ENCODE measurements at places on chromosomes 12 and 14.

DNA sequence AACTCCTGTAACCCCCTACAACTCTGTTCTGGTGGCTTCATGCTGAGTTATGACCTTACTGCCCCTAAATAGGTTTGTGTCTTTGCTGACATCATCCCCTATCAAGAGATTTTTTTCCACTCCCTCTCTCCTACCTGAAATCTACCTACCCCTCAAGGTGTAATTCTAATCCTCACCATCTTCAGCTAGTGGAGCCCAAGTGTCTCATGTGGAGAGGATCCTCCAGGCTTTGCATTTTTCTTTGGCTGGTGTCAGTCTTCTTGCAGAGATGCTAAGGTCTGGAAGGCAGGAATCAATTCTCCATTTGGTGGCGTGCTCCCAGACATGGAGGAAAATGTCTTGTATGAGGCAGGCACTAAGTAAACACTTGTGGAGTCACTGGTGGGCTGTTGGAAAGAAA is 74.8 kb upstream of the PRMT8 start:
- H3K27me3 ChIP-seq: peaks cover 13% of the 10 kb centered on the region
- DNase-seq: no peak
- H3K36me3 ChIP-seq: no peaks in the 10 kb centered on the region

DNA sequence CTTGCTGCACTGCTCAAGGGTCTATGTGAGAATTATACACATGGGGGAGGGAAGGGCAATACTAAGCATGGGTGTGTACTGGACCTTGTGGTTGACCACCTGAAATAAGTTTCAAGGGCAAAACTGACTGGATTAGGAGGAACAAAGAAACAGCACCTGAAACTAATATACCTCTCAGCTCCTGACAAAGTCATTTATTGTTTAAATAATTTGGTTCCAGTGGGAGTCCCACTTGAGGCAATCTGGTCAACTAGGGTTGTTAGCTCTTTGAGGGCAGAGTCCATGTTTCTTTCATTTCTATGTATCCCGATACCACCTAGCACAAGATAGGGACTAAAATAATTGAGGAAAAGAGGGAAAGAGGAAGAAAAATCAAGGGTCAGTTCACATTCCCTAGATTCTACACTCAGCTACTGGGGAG is 45.5 kb downstream of the STXBP6 start:
- no peak overlapping the region for H3K27ac ChIP-seq
- H3K4me3 ChIP-seq: no peak overlapping the region
- H3K27me3 ChIP-seq: peaks cover 7% of the 10 kb centered on the region
- DNase-seq: no peak

DNA sequence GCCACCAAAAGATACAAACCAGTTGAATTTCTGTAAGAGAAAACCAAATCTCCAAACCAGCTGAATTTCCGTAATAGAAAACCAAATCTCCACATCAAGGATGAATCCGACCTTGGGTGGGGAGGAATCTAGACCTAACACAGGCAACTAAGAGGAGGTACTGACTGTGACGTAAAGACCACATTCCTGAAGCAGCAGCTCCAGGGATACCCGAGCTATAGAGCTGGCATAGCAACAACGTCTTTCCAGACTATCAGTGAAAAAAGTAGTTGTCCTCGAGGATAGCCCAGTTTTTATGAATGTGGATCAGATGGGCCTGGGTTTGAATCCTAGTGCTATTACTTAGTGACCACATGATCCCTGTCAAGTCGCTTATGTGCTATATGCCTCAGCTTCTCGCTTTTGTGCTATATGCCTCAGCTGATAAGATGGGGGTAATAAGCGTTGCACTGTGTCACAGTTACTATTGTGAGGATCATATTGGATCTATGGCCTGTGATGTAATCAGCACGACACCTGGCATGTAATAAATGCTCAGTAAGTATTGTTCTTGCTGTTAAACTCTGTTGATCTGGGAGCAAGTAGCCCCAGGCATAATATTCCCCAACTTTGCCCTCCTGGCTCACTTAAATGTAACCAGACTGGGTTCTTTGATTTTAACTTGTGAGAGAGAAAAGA is 113.8 kb downstream of the EGLN3 start:
- no peak overlapping the region for H3K4me3 ChIP-seq
- DNase-seq: no peak
- H3K27me3 ChIP-seq: no peaks in the 10 kb centered on the region
- no peaks in the 10 kb centered on the region for H3K4me1 ChIP-seq
- no peaks in the 10 kb centered on the region for H3K36me3 ChIP-seq

DNA sequence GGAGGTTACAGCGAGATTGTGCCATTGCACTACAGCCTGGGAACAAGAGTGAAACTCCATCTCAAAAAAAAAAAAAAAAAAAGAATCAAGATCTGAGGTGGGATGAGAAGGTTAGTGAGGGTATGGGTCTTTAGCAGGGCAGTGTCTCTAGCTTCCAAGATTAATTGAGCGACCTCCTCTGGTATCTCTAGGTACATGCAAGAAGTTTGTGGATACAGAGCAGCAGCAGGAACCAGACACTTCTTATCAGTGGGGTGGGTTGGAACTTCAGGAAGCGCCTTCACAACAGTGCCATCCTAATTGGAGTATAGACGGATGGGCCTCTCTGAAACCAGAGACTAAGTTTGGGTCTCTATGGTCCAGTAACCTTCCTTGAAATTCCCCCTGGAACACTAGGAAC is 51.9 kb upstream of the CISTR start:
- no peak overlapping the region for H3K27ac ChIP-seq
- DNase-seq: no peak

- peaks cover under 1% of the 10 kb centered on the region for H3K27me3 ChIP-seq
- DNase-seq: no peak
- H3K4me3 ChIP-seq: no peak overlapping the region
- no peaks in the 10 kb centered on the region for H3K4me1 ChIP-seq
- H3K27ac ChIP-seq: no peak overlapping the region
- H3K36me3 ChIP-seq: no peaks in the 10 kb centered on the region
Observed at GRCh38 chr14:20935303-20935984, 19.8 kb upstream of the RNASE2 start.

DNA sequence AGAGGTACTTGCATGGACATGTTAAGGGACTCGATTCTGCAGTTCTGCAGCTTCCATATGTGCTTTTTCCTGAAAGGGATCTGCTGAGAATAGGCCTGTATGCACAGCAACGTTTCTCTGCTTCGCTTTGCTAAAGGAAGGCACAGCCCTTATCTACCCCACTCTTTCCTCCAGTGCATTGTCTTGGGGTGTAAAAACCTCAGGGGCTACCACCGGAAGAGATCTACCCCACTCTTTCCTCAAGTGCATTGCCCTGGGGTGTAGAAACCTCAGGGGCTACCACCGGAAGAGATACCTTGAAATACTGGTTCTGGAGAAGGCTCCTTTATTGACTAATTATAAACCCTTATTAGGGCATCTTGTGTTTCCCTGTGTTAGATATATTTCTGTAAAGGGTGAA is 52.9 kb downstream of the SEL1L start:
- no peak overlapping the region for H3K4me3 ChIP-seq
- peaks cover 41% of the 10 kb centered on the region for H3K36me3 ChIP-seq
- no peaks in the 10 kb centered on the region for H3K27me3 ChIP-seq
- peaks cover 8% of the 10 kb centered on the region for H3K4me1 ChIP-seq
- H3K27ac ChIP-seq: no peak overlapping the region

DNA sequence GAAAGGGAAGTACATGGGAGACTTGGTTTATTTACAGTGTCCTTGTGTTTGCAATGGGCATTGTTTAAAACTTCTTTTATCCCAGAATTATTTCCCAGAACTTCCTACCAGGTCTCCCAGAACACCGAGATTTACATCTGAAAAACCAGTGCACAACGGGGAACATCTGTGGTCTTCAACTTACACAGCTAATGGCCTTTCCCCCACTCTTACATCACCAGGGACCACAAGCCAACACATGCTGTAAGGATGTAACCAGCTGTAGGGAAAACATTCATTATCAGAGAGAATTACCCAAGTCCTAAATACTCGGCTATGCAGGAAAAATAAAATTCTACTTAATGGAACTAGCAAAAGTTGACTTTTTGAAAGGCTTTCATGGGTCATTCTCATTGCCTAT is 267.6 kb downstream of the DUSP6 start:
- no peaks in the 10 kb centered on the region for H3K36me3 ChIP-seq
- DNase-seq: no peak
- peaks cover 5% of the 10 kb centered on the region for H3K27me3 ChIP-seq
- H3K4me3 ChIP-seq: no peak overlapping the region
- no peak overlapping the region for H3K27ac ChIP-seq
- peaks cover 2% of the 10 kb centered on the region for H3K4me1 ChIP-seq

DNA sequence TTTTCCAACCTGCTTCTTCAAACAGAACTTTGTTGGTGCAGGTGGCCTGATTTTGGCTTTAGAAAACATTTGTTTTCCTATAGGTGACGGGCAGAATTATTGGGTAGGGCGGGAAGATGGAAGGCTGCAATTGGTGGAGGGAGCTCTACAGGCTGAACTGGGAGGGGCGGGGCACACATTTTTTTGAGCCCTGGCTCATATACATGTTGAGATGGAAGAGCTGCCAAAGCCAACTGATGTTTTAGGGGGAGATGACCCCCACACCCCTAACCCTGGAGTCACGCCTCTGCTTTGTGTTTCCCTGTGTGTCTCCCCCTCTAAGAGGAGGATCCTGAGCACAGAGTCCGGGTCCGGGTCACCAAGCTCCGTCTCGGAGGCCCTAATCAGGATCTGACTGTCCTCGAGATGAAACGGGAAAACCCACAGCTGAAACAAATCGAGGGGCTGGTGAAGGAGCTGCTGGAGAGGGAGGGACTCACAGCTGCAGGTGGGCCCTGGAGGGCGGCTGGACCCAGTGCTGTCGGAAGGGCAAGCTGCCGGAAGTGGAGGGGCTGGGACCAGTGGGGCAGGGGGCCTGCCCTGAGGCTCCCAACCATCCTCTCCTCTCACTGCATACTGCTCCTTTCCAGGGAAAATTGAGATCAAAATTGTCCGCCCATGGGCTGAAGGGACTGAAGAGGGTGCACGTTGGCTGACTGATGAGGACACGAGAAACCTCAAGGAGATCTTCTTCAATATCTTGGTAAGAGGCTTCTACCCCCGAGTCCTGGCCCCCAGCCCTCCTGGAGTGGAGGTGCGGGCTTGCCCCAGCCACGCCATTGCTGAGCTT is 18.6 kb downstream of the AGAP2 start:
- peaks cover 19% of the 10 kb centered on the region for H3K36me3 ChIP-seq
- H3K4me3 ChIP-seq: no peak overlapping the region
- H3K27ac ChIP-seq: no peak overlapping the region
- no peak for DNase-seq
- no peaks in the 10 kb centered on the region for H3K27me3 ChIP-seq

GRCh38 chr12:122845041-122845864 is 10.0 kb downstream of the HIP1R start:
- H3K36me3 ChIP-seq: no peaks in the 10 kb centered on the region
- H3K27me3 ChIP-seq: no peaks in the 10 kb centered on the region
- H3K4me3 ChIP-seq: no peak overlapping the region
- no peak overlapping the region for H3K27ac ChIP-seq
- H3K4me1 ChIP-seq: peaks cover 10% of the 10 kb centered on the region

DNA sequence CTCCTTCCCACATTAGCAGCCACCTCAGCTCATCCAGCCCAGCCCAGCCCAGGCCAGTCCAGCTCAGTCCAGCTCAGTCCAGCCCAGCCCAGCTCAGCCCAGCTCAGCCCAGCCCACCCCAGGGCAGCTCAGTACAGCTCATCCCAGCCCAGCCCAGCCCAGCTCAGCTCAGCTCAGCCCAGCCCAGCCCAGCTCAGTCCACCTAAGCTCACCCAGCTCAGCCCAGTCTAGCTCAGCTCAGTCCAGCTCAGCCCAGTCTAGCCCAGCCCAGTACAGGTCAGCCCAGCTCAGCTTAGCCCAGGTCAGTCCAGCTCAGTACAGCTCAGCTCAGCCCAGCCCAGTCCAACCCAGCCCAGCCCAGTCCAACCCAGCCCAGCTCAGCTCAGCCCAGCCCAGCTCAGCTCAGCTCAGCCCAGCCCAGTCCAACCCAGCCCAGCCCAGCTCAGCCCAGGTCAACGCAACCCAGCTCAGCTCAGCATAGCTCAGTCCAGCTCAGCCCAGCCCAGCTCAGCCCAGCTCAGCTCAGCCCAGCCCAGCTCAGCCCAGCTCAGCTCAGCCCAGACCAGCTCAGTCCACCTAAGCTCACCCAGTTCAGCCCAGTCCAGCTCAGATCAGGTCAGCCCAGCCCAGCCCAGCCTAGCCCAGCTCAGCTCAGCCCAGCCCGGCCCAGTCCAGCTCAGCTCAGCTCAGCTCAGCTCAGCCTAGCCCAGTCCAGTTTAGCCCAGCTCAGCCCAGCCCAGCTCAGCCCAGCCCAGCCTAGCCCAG is 63.0 kb downstream of the TMEM121 start:
- no peak for DNase-seq
- no peak overlapping the region for H3K27ac ChIP-seq
- no peaks in the 10 kb centered on the region for H3K27me3 ChIP-seq
- peaks cover 1% of the 10 kb centered on the region for H3K4me1 ChIP-seq
- no peaks in the 10 kb centered on the region for H3K36me3 ChIP-seq

DNA sequence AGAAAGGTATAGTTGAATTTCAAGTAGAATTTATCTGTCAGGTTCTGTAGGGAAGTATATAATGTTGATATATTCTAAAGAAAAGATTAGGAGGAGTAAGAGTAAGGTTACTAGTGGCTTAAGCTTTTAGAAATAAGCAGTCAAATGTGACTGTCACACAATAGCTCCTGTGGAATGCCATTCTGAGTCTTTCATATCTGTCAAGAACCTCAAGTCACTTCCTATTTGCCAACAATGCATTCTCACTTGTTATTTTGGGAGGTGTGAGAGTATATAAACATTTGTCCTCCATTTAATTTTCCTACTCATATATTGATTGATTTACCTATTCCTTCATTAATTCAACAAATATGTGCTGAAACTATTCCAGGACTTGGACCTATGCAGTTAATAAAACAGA is 11.7 kb downstream of the CLEC9A start:
- no peaks in the 10 kb centered on the region for H3K4me1 ChIP-seq
- DNase-seq: no peak
- H3K4me3 ChIP-seq: no peak overlapping the region
- H3K36me3 ChIP-seq: no peaks in the 10 kb centered on the region

GRCh38 chr12:39443081-39443928 is at the start of gene KIF21A:
Gene KIF21A, minus strand, starts transcription at chr12:39443120. Its CDS starts 150 bp downstream, at chr12:39442970.
- H3K4me3 ChIP-seq: peak within 1 kb of the TSS; percentile 86
- H3K27ac ChIP-seq: peak within 1 kb of the TSS; percentile 84
- peaks cover 4% of the 10 kb centered on the region for H3K36me3 ChIP-seq
- peaks cover 10% of the 10 kb centered on the region for H3K27me3 ChIP-seq
- peak; percentile 86 for DNase-seq
- peaks cover 27% of the 10 kb centered on the region for H3K4me1 ChIP-seq

DNA sequence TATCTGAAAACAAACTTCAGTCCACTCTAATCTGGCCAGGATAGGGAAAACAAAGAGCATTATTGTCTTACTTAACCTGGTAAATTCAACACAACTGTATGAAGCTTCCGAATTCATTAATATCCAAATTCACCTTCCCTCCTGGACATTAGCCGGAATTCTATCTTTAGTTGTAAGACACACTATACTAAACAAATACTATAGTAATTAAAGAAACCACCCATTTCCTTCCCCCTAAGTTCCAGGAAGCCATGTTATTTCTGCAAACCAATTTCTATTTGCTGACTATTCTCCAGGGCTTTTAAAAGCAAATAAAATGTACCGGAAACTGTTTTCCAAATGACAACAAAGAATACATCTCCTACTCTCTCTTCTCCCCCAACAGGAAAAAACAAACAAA is 122.7 kb upstream of the MDM1 start:
- no peak overlapping the region for H3K4me3 ChIP-seq
- H3K36me3 ChIP-seq: no peaks in the 10 kb centered on the region
- peak overlapping the region; percentile 50 for H3K27ac ChIP-seq

GRCh38 chr12:31568498-31568897 is 22.4 kb downstream of the DENND5B start:
- peaks cover 10% of the 10 kb centered on the region for H3K27me3 ChIP-seq
- H3K4me3 ChIP-seq: no peak overlapping the region
- H3K4me1 ChIP-seq: peaks cover 2% of the 10 kb centered on the region
- H3K36me3 ChIP-seq: no peaks in the 10 kb centered on the region

Measured in activated naive CD8-positive, alpha-beta T cell treated with anti-CD3 and anti-CD28 coated beads, Interleukin-2, amount 50 U/mL, for 24 hours (primary cell).